Activated CD8-positive, alpha-beta memory T cell treated with anti-CD3 and anti-CD28 coated beads, Interleukin-2, amount 50 U/mL, for 4 hours (primary cell): ENCODE measurements at places on chromosomes 1 and 21.

- peak; percentile 18 for DNase-seq
These were observed at the start of gene WNT9A for GRCh38 chr1:227947676-227948492. TSS of gene WNT9A (minus strand) at chr1:227947932. CDS start at chr1:227947887, 45 bp downstream.

- no peak for DNase-seq
These were observed 66.7 kb downstream of the MAGI3 start for GRCh38 chr1:113456967-113457366.

GRCh38 chr1:54585181-54586066 lies 37.4 kb downstream of the ACOT11 start:
- no peak for DNase-seq

GRCh38 chr1:246828818-246829217 lies 102.9 kb downstream of the AHCTF1 start:
- DNase-seq, result no peak

DNA sequence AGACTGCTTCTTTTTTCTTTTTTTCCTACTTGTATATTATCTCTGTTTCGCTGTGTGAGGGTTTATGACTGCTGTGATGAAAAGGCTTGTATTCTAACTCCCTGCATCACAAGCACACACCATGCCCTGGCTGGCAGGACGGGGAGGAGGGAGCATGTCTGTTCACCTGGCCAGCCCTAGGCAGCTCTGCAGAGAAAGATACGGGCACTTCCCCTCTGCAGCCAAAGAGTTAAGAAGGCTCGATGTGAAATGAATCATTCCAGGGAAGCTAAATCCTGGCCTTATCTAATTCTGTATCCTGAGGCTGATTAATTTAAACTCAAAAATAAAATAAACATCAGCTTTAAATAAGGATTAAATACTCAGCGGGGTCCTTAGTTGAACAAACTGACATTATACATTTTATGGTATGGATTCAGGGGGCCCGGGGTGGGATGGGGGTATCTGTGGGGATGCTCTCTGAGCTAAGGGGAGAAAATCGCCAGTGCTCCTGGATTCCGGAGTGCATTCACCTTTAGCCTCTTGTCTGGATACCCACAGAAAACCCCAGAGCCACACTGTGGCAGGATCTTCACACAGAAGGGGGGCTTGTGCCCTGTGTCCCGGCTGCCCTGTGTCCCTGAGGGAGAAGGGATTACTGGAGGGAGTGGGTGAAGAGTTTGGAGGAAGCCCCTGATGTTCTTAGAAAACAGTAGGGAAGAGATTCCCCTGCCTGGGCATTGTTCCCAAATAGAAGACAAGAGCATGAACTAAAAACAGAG lies 321.5 kb downstream of the NPHP4 start:
- no peak for DNase-seq

DNA sequence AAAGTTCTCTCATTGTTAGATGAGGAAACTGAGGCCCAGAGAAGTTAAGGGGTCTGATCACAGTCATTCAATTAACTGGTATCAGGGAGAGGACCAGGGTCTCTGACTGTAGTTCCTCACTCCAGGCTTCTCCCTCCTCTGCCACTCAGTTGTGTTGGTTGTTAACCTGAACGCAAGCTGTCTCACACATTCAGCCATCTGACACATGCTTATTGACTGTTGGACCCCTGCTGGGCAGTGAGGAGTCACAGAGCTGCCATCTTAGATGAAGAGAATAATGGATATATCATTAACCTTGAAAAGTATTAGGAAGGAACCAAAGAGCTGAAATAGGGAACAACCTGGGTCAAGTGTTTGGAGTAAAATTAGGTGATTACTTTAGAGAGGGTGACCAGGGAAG lies 194.8 kb downstream of the ZZZ3 start:
- DNase-seq, result no peak

DNA sequence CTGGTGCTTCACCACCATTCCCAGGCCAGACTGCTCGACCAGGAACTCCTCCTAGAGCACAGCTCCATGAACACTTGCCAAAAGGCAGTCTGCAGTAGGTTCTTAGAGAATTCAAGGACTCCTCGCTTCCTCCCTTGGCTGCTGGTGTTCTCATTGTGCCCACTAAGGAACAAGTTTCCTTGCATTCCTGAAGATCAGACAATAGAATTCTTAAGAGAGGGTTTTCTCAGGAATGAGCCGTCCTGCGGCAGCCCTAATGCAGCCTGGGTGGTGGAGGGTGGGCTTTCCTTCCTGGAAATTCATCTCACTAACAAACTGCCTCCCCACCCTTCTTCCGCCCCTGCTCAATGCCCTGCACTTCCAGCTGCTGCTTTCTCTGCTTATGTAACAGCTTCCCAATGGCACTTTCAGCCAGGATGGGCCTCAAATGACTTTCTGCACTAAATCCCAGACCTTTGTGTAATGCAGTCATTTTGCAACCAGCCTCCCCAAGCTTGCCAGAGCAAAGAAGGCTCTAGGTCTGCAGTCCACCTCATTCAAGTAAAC lies 287.9 kb downstream of the PLPP3 start:
- DNase-seq, result no peak

DNA sequence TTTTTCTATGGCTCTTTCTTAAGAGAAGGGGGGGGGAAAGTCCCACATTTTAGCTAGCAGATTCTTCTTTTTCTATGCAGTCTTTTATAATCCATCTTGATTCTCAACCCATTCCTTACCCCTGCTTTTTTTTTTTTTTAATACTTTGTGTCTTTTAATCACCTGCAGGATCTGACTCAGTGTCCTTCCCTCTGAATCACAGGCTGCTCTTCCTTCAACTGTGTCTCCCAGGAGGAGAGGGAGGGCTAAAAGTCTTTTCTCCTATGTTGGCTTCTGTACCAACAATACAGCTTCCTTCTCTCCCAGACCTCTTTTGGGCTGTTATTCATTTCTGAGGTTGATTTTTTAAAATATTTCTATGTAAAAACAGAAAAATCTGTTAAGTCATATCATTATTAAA lies 686.2 kb downstream of the ADGRL2 start:
- DNase-seq, result no peak

- DNase-seq, result peak; percentile 69
These were observed 880 bp downstream of the PRPF38B start for GRCh38 chr1:108692724-108693655.

DNA sequence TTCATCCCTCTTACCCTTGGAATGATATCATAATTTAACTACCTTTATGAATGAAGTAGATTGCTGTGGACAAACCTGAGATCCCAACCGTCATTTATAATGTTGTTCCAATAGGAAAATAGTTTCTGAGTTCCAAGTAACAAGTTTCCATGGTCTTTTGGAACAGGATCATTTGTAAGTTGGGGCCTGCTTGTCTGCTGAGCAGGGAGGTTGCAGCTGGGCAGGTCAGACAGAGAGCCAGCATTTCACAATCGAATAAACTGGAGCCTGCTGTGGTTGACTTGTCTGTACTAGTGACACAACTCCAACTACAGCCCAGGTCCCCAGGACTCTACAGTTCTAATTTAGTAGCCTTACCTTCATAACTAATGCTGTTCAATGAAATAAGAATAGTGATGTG lies 18.6 kb upstream of the RALGPS2 start:
- DNase-seq, result no peak

GRCh38 chr1:94599095-94599813 lies 57.7 kb upstream of the F3 start:
- no peak for DNase-seq

GRCh38 chr1:75083848-75084514 lies 50.2 kb upstream of the LHX8 start:
- no peak for DNase-seq

- no peak for DNase-seq
These were observed 57.6 kb downstream of the ETS2 start for GRCh38 chr21:38863291-38863690.

GRCh38 chr1:6272868-6273267 lies 12.0 kb upstream of the GPR153 start:
- no peak for DNase-seq

- DNase-seq, result no peak
These were observed 641.7 kb downstream of the AJAP1 start for GRCh38 chr1:5296095-5296494.

DNA sequence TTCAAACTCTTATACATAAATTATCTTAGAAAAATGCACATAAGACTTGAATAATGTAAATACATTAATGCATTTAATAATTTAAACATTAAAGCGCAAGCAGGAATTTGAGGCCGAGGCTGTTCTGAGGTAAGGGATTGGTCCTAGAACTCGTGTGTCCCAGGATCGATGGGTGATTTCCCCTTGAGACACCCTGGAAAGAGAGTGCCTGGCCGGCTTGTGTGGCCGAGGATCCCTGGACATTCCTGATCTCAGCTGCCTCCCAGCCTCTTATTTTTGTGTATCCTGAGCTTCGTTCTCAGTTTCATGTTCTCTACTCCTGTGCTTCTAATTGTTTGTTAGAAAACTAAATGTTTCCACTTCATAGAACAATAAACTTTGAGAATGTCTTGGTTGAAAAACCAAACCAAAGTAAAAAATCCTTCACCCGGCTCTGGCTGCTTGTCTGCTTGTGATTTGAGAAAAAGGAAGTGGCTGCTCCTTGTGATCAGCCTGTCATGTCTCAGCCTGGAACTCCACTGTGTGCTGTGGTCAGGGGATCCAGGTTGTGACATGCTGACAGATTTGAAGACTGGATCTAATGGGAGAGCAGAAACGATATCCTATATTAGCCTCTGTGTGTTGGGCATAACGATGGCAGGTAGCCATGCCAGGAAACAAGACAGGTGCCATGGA lies 40.7 kb downstream of the PEX14 start:
- DNase-seq, result no peak

GRCh38 chr1:14519976-14520375 lies 78.5 kb upstream of the KAZN start:
- DNase-seq, result no peak

GRCh38 chr1:71850936-71851335 lies 431.4 kb downstream of the NEGR1 start:
- no peak for DNase-seq

DNA sequence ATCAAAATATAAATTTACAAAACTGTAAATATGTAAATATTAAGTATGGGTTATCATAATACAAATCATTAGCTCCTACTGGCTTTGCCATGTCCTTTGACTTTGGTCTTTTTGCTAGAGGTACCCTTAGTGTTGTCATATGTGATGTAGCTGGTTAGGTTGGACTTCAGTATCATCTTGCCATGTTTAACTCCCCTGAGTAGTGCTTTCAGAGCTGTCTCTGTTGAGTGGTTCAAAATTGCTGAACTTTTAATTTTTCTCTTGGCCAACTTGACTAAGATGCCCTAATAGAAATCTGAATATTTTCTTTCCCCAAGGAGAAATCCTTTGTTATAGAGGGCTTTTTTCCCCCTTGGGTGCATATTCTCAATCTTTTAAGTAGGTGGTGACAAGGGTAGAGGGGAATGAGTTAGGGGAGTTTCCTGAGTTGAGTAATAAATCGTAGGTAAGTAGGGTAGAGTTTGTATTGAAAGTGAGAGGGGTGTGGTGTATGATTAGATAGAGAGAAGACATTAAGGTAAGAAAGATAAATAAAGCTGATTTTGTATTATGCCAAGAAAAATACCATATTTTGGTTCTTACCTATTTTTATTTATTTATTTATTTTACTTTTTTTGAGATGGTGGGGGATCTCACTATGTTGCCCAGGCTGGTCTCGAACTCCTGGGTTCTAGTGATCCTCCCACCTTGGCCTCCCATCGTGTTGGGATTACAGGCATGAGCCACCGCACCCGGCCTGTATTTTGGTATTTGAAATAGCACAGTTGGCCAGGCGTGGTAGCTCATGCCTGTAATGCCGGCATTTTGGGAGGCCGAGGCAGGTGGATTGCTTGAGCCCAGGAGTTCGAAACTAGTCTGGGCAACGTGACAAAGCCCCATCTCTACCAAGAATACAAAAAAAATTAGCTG lies 21.8 kb downstream of the RPRD2 start:
- DNase-seq, result no peak

DNA sequence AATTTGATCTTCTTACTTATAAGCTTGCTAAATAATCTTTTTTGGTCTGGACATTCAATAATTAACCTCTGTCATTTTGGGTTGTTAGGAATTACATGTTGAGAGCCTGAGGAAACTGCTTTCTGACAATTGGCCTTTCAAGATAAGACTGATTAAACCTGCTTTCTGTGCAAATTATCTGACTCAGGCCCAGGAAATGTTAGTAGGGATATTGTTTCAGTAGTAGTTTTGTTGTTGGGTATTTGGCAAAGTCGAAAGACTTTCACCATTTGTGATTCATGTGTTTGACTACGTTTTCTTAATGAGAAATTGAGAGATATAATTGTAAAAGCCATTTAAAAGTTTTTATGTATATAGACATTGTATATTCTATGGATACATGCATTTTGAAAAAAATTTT lies 81.1 kb upstream of the GPR88 start:
- DNase-seq, result no peak

GRCh38 chr1:119285482-119285881 lies 83.1 kb upstream of the HAO2 start:
- no peak for DNase-seq

- no peak for DNase-seq
These were observed 22.8 kb downstream of the INSL5 start for GRCh38 chr1:66778266-66778665.

- no peak for DNase-seq
These were observed 33.5 kb upstream of the LAPTM5 start for GRCh38 chr1:30790850-30791778.

GRCh38 chr1:209839875-209840546 lies 12.2 kb downstream of the UTP25 start:
- no peak for DNase-seq

GRCh38 chr1:172089768-172090510 lies 248.6 kb downstream of the DNM3 start:
- peak; percentile 54 for DNase-seq

DNA sequence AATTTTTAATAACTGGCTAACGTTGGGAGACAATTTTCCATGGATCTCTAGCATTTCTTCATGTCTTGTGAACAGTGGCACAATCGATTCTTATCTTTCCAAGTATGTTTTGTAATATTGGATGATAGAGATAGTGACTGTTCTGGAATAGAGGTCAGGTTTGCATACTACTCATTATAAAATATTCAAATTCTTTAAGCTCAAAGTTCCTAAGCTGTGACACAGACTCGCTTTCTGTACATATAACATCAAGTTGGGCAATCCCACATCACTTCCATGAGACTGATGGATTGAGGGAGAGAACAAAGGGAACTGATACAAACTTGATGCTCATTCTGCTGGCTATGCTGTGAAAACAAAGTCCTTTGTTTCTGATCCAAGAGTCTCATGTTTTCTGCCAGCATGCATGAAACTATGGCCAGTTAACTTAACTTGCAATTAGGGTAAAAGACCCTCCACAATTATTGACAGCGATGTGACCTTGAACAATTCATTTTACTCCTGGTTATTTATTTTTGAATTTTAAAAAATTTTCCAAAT lies 392.4 kb downstream of the TTLL7 start:
- DNase-seq, result no peak

GRCh38 chr1:184643661-184644060 lies 111.0 kb downstream of the EDEM3 start:
- DNase-seq, result no peak

GRCh38 chr1:88104236-88104635 lies 579.8 kb upstream of the PKN2 start:
- DNase-seq, result no peak

DNA sequence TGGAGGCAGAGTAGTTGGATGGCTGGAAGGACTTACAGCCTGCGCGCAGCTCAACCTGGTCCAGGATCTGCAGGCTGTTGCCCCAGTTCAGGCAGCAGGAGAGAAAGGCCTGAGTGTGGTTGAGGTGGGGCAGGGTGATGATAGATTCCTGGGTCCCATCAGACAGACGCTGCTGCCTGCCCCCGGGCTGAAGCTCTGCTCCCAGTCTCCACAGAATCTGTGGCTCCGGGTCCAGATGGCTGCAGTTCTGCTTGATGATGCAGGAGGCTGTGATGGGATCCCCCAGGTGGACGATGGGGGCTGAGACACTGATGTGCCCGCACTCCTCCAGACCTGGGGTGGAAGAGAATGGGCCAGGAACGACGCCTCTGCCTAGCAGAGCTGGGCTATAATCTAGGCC lies 7.4 kb downstream of the CSF3R start:
- no peak for DNase-seq
